CD4-positive, alpha-beta T cell (primary cell): ENCODE measurements at places on chromosomes 11 and 22.

DNA sequence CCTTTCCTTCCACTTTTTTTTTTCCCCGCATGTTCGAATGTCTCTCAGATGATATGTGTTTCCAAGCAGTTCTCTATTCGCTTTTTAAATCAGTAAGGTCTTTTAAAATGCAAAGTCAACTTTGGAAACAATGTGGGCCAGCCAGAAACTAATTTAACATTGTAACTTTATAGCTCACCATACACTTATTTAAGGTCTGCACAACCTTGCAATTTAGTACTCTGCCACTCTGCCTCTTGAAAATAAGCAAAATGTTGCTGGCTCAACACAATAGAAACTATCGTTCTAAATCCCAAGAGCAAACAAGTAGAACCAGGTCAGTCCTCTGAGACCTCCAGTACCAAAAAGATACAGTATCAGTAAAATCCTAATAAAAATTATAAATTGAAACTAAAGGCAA is 109.0 kb downstream of the SIK3 start:
- DNase-seq = no peak

DNA sequence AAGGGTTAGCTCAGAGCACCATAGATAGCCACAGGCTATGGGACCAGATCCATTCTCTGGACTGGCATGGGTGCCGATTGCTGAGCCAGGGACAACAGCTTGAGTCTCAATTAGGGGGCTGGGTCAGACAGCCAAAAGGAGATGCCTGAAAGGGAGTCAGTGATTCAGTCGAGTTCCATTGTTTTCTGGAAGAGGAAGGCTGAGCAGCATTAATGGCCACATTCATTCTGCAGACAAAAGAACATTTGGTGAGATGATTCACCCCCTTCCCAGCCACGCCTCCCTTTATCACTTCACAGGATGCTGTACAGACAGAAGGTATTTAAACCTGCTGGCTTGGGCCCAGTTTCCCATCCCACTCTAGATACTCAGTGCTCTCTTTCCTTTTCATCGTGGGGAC is 131.9 kb downstream of the ADAMTS15 start:
- DNase-seq = no peak

- no peak for DNase-seq
Observed at GRCh38 chr11:27553186-27553585, 46.6 kb upstream of the LIN7C start.

DNA sequence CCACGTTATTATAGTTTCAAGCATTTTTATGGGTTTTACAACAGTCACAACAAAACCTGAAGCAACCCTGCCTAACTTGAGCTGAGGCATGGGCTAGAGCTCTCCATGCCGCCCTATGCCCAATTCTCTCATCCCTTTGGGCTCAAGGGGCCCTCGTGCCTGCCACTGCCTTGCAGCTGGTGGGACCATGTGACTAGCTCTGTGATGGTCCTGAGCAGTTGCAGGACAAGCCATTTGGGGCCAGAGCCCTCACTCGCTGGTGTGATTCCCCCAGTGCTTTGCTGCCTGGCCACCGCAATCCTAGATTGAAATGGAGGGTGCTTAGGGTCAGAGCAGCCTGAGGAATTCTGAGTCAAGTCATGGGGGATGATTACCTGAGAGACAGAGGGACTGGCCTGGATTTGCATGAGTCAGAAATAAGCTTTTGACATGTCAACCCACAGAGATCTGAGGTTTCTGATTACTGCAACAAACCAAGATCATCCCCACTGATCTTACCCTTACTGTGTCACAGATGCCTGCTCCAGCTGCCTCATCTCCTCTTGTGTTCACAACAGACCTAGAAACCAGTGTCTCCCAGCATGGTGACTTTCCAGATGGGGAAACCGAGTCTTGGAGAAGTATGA is 323.7 kb downstream of the BRD1 start:
- no peak for DNase-seq

GRCh38 chr22:46453829-46454503 is 83.5 kb downstream of the CELSR1 start:
- DNase-seq = no peak
